Esophagus muscularis mucosa (tissue), 4 donors: ENCODE measurements at places on chromosomes 3 and 15. TPM values are rescaled to one million over a fixed set of nuclear protein-coding genes. Genes with fewer than 3 reads are reported as not detected.

DNA sequence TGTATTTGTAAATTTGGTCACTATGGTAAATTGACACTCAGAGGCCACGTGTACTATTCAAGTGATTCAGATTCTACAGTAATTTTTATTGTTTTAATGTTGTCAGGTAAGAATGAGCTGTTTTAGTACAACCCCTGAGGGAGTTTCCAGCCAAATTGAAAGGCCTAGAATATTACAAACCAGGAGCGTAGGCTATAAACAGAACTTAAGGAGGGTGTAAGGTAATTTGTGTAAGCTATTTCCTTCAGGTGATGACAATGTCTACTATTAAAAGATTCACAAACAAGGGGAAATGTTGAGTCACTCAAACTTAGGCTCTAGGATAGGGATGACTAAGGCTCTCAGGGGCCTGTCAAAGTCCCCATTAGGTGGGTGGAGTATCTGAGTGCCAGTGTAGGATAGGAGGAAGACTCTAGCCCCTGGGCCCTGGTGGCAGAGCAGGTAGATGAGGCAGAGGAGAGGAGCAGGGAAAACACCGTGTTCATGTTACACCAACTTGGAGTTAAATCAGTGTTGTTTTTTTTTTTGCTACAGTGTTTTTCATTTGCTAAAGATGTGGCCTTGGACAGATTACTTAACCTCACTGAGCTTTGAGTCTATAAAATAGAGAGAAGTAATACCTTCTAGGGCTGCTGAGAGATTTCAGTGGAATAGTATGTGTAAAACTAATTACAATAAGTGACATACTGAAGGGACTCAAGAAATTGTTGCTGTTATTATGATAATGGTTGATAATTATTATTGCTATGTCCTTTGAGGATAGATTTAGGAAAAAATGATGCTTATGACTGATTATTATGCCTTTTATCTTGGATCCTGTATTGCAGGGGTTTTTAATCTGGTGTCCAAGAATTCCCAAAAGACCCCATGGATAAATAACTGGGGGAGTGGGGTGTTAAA lies 10.3 kb downstream of the TM4SF1 start:
- no peak for DNase-seq

GRCh38 chr15:55277116-55277564 lies 12.5 kb downstream of the RAB27A start:
- peak; percentile 55 for DNase-seq

- DNase-seq: no peak
These were observed 69.0 kb downstream of the ATP11B start for GRCh38 chr3:182862159-182862860.

- no peak for DNase-seq
These were observed 42.7 kb downstream of the NCK1 start for GRCh38 chr3:136904746-136905145.

DNA sequence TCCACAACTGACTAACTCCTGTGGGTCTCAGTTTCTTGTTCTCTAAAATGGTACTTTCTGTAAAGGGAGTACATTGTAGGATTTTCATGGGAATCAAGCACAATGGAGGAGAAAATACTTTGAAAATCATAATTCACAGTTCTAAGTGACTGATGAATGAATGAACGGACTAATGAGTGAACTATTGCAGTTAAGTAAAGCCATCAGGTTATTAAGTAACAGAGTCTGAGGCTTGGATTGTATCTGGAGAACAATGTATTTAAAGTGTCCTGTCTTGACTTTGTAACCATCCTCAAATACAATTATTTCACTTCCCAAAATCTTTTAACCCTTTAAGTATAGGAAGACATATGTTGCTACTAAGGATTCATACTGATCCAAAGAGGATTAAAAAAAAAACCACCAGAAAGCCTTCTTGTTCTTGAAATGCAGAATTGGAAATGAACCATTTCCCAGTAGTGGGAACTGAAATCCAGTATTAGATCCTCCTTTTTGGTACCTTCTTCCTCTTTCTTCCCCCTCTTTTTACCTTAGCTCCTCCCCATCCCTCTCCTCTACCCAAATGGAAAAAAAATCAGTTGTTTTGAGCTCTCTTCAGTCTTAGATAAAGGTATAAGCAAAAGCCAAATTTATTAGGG lies 13.2 kb upstream of the BCL6 start:
- no peak for DNase-seq

TNFSF10 gene
- total RNA-seq: 31.4 TPM

UBA7 gene
- 29.6 TPM for total RNA-seq

CCDC54 gene
- total RNA-seq: not detected

MOBP gene
- not detected for total RNA-seq

SLC12A8 gene
- not detected for total RNA-seq

SCG5 gene
- 3.2 TPM for total RNA-seq
